Left renal cortex interstitium (tissue), 4 donors: ENCODE measurements at places on chromosomes 1 and 21.

GRCh38 chr1:64983110-64983509, 16.8 kb upstream of the JAK1 start:
- no peak for DNase-seq

- no peak for DNase-seq
These were observed 29.4 kb upstream of the CSF3R start for GRCh38 chr1:36511804-36512798.

DNA sequence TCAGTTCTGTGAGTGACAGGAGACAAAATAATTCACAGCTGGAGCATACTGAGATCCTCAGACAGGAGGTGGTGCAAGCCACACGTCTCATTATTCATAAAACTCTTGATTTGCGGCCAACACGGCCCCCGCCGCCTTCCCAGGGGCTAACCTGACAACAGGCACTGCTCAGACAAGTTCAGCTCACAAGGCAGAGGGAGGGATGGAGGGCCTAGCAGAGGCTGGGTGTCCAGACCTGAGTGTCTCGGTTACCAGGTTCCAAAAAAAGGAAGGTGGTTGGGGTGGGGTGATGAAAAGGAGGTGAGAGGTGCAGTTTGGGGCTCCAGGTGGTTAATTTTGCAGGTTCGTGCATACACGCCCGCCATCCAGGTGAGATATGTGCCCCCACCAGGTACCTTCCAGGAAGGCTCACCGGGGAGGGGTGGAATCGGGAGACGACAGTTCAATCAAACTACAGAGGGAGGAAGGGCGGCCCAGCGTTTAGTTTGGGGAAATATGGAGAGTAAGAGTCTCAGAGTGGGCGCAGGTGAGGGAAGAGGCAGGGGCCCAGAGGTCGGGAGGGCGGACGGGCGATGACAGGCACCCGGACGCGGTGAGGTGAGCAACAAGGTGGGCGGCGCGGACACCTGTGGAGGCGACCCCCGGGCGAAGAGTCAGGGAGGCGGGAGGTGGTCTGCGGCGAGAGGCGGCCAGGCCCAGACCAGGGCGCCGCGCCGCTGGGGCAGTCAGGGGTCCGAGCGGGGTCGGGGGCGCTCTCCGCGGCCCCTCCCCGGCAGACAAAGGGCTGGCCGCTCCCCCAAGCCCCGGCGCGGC, 629 bp downstream of the CTNNBIP1 start:
- no peak for DNase-seq

GRCh38 chr21:44405948-44406872, 49.1 kb upstream of the LRRC3 start:
- DNase-seq: no peak

GRCh38 chr1:111729271-111729921, 9.8 kb downstream of the INKA2 start:
- no peak for DNase-seq

GRCh38 chr1:53669621-53670191, 69.3 kb downstream of the GLIS1 start:
- no peak for DNase-seq

DNA sequence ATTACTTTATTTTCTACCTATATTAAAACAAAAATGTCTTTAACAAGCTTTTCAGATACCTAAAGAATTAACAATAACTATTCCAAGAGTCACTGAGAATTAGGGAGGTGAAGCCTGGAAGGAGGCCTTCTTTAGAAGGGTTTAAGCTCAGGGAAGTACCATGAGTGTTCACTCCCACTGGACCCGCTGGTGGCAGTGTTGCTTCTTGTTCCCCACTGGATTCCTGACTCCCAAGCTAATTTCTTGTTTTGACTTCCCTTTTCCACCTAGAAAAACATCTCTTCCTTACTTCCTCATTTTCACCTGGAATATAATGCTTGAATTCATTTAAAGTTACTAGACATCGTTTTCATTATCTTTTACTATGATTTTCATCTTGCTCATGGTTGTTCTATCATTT, 264.2 kb downstream of the HMCN1 start:
- DNase-seq: no peak

- DNase-seq: no peak
These were observed 438.6 kb downstream of the AJAP1 start for GRCh38 chr1:5093042-5093441.

DNA sequence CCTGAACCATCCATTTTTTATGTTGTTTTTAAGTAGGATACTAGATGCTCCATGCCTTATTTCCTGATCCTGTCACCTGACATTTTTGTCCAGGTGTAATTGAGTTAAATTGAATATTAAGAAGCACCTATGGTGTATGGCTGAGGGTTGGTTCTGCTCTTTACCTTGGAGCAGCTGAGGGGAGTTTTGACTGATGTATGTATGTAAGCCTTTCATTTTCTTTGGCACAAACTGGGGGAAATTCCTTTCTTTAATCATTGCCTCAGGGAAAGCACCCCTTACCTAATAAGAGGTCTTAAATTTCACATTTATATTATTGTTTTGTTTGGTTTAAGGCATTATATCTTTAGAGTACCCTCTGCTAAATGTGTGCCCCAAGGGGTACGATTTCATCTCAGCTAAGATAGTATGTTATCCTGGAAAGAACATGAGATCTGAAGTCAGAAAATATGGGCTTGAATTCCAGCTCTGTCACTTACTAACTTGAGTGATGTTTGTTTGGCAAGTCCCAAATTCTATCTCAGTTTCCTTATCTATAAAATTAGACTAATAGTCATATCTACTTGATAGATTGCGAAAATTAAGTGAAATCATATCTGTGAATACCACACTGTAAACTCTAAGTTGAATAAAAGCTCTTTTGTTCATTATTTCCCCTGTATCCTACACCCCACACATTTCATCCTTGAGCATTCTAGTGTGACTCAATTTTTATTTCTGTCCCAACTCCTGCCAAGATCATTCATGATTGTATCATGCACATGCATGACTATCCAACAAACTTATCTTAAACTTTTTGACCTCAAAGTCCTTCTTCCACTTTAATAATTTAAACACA, 57.7 kb upstream of the NUF2 start:
- no peak for DNase-seq

- DNase-seq: no peak
These were observed 71.9 kb downstream of the ST3GAL3 start for GRCh38 chr1:43779266-43779665.

GRCh38 chr1:184212649-184213314, 161.3 kb downstream of the TSEN15 start:
- DNase-seq: peak; percentile 37

- DNase-seq: no peak
These were observed 268.3 kb downstream of the ASTN1 start for GRCh38 chr1:176896216-176896615.

DNA sequence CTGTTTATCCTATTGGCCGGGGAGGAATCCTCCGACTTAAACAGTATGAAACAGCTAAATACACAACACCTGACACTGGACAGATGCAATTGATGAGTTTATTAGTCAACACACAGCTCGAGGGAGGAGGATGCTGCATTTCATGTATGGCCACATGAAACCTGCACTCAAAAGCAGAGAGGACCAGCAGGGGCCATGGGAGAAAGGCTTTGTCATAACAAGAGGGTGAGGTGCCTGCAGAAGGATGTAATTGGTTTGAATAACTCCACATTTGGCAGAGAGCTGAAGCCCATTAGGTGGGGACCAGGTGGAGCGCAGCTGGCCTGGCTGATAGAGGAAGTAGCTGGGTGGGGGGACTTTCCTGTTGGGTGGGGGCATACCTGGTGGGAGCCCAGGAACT, 599.1 kb downstream of the PTPRU start:
- no peak for DNase-seq

GRCh38 chr1:165351863-165352441, 4.6 kb downstream of the LMX1A start:
- DNase-seq: no peak

DNA sequence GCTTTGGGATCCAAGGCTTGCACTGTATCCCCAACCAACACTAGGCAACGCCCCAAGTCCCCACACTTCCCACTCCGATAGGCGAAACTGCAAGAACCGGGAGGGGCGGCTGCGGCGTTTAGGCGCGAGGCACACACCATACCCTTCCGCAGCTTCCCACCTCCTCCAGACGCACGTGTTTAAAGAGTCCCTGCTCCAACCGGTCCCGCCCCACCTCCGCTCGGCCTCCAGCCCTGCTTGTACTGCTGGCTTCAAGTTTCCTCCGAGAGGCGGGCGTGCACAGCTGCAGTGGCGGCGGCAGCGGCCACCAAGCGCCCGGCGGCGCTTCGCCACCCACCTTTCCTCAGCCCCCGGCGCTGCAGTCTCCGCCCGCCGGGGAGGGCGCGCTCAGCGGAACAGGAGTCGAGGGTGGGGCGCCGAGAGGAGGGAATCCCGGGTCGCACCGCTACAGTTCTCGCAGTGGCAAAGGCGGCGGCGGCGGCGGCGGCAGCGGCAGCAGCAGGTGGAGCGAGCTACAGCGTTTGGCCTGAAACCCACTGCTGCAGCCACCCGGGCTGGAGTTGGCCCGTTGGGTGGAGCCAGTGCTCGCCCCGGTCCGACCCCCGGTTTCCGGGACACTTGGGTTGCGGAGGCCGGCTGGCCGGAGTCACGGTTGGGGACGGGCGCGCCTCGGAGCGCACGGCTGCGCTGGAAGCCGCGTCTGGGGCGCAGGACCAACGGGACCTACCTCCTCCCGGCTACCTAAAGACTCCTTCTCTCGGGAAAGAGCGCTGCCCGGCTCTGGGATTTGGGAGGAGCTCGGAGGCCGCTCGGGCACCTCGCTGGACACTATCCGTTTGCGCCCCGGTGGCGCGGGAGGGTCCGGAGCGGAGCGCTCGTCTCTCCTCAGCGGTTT, at the start of gene CNIH3:
Gene CNIH3, plus strand, starts transcription at position 457 of the 895 bp plus-strand sequence. CDS start 858 bp downstream, outside the sequence.
- peak; percentile 70 for DNase-seq

DNA sequence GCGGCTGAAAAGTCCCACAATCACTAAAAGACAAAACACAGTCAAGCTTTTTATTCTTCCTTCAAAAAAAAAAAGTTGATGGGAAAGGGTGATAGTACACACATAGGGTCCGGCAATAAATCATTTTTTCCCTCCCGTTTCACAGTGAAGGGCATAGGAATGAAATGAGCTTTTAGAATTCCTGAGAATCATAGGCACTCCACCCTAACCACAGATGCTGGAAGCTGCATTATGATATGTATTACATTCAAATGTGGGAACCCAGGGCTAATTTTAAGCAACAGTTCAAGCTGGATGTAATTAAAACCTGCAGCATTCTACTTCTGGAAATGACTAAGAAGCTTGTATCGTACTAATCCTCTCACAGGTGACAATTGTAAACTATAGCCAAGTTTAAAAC, 75.7 kb upstream of the KCNJ15 start:
- DNase-seq: no peak

DNA sequence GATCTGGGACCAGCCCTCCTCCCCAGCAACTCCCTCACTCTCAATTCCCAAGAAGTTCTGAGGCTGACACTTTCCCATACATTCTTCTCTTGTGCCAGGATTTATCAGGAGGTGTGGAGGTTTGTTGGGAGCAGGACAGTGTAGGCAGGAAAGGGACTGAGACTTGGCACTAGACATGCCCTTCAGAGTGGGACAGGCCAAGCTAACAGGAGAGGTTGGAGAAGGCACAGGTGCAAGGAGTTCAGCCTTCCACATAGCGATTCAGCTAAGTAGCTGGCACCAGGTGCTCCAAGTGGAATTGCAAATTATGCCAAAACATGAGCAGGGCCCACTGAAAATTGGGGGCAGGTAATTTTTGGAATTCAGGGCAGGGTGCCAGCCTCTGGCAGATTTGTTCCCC, 83.0 kb upstream of the DUSP10 start:
- DNase-seq: no peak

- DNase-seq: no peak
These were observed 1.7 kb upstream of the SFN start for GRCh38 chr1:26861286-26861701.

DNA sequence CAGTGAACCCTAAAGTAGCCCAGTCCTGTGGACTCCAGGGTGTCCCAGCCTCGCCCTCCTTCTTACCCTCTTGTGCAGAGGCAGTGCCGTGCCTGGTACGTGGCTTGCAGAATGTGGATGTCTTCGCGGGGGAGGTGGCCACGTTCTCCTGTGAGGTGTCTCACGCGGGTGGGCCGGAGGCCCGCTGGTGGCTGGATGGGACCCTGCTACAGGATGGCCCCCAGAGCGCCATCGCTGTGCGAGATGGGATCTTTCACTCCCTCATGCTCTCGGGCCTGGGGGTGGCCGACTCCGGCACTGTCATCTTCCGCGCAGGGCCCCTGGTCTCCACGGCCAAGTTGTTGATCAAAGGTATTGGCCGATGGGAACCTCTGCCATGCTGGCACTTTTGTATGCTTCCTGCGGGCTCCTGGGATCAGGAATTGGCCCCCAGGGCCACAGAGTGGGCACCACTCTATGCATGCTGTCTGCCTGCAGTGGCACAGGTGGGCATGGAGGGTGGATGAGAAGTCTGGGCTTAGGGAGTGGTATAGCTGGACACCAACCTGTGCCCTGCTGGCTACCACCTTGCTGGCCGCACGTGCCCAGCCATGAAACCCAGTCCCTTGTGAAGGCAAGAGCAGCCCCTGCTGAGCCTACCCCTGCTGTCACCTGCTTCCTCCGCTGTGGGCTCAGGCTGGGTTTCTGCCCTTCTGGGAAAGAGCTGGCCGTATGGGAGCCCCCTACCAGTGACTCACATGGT, 92.9 kb downstream of the TRIM11 start:
- DNase-seq: no peak

- DNase-seq: no peak
These were observed 49.6 kb downstream of the MTR start for GRCh38 chr1:236844499-236845271.

- no peak for DNase-seq
These were observed 431 bp downstream of the MAP1LC3C start for GRCh38 chr1:241998412-241998921.

DNA sequence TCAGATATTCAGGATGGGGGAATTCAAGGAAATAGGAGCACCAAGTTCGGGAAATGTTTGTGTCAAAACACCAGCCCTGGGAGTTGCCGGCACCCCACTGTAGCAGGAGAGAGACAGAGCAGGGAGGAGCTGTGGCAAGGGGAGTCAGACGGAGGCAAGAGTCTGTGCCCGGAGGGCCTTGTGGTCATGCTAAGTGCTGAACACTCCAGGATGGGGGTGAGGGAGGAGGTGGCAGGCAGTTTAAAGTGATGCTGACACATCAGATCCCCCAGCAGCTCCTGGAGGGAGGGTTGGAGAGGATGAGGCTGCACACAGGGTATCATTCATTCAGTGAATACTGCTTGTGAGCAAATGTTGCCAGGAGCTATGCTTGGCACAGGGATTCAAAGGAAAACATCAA, 150.3 kb upstream of the ETV3 start:
- no peak for DNase-seq

DNA sequence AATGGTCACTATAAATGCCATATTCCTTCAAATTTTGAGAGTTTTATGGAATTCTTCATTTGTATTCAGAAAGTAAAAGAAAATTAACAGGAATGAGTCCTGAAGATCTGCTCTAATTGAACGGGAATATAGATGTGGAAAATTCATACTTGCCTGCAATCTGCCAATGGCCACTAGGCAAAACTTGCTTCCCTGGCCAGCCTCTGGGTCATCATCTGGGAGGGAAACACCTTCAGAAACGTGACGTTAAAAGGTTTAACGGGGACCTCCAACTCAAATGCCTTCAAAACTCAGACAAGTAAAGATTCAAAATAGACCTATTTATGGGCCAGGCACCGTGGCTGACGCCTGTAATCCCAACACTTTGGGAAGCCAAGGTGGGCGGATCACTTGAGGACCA, 21.7 kb upstream of the CTSK start:
- DNase-seq: no peak

- no peak for DNase-seq
These were observed 35.9 kb downstream of the THAP3 start for GRCh38 chr1:6660415-6661049.

GRCh38 chr21:26758083-26758880, 86.9 kb downstream of the ADAMTS1 start:
- DNase-seq: no peak

GRCh38 chr1:34362949-34363348, 186.2 kb downstream of the C1orf94 start:
- no peak for DNase-seq
